ENCODE measurements at places on chromosomes 4 and X. TPM values are rescaled to one million over a fixed set of nuclear protein-coding genes. Genes with fewer than 3 reads are reported as not detected.

NLRP2B gene
- total RNA-seq, result not detected

STARD8 gene
- 3.5 TPM for total RNA-seq

PAGE4 gene
- total RNA-seq, result not detected

RXFP1 gene
- 0.63 TPM for total RNA-seq

RHOXF1 gene
- 0.31 TPM for total RNA-seq

NEIL3 gene
- total RNA-seq, result 15.4 TPM

HERC6 gene
- 6.5 TPM for total RNA-seq

EFHC2 gene
- total RNA-seq, result 2.6 TPM

TEX13D gene
- not detected for total RNA-seq

AWAT2 gene
- not detected for total RNA-seq

SLC10A6 gene
- not detected for total RNA-seq

MAGEB17 gene
- 2.2 TPM for total RNA-seq

MAGED2 gene
- 203 TPM for total RNA-seq

PCDH7 gene
- 10.8 TPM for total RNA-seq

UCHL1 gene
- 1,758 TPM for total RNA-seq

SPARCL1 gene
- 1.5 TPM for total RNA-seq

OGT gene
- total RNA-seq, result 128 TPM

DTHD1 gene
- not detected for total RNA-seq

XAGE1A gene
- total RNA-seq, result not detected

YY2 gene
- total RNA-seq, result 1.6 TPM

EDA2R gene
- total RNA-seq, result 7.0 TPM

ZNF141 gene
- 58.1 TPM for total RNA-seq

C1QTNF7 gene
- not detected for total RNA-seq

ALAS2 gene
- not detected for total RNA-seq

Measured in GM23338 (cell line).